ENCODE measurements at places on chromosomes 1 and 21.

DNA sequence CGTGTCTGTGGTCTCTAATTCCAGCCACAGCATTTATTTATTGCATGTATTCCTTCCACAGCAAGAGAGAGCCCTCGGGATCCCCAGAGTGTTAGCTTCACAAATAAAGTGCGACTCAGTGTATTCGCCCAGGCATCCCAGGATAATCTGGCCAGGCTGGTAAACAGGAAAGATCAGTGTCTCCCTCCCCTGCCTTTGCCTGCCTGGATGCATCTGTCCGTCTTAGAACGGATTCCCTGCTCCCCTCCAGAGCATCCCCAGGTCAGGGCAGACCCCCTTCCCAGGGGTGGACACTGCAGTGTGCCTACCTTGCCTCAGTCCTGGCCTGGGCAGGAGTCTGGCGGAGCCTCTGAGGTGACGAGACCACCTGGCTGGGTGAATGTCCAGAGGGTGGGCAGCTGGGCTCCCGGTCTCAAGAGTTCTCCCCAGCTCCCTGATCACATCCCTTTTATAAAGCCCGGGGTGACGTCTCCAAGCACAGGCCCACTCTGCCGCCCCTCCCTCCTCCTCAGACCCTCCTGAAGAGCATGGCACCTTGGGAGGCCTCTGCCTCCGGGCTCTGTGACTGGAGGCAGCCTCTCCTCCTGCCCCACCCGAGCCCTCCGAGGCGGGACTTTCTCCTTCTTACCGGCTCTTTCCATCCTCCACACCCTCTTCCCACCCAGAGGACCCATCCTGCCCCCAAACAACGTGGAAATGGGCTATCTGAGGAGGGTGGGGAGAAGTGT is at the start of gene KISS1:
Gene KISS1 (minus strand): TSS at position 424 of the 728 bp plus-strand sequence. CDS start 3,615 bp downstream, outside the sequence.
- no peak for DNase-seq

- DNase-seq = no peak
These were observed 152.6 kb downstream of the ZC3H11B start for GRCh38 chr1:219460081-219460895.

- no peak for DNase-seq
These were observed 263.1 kb downstream of the CAMTA1 start for GRCh38 chr1:7048395-7048794.

DNA sequence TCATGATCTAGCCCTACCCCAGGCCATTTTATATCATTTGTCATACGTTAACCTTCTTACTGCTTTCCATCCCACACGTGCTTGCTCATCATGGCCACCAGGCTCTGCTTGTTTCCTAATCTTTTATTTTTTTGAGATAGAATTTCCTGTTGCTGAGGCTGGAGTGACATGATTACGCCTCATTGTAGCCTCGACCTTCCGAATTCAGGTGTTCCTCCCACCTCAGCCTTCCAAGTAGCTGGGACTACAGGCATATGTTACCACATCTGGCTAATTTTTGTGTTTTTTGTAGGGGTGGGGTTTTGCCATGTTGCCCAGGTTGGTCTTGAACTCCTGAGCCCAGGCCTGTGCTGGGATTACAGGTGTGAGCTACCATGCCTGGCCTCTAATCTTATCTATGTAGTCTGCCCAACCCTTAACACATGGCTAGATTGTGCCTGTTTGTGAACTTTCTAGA is 3.3 kb downstream of the UAP1 start:
- no peak for DNase-seq

DNA sequence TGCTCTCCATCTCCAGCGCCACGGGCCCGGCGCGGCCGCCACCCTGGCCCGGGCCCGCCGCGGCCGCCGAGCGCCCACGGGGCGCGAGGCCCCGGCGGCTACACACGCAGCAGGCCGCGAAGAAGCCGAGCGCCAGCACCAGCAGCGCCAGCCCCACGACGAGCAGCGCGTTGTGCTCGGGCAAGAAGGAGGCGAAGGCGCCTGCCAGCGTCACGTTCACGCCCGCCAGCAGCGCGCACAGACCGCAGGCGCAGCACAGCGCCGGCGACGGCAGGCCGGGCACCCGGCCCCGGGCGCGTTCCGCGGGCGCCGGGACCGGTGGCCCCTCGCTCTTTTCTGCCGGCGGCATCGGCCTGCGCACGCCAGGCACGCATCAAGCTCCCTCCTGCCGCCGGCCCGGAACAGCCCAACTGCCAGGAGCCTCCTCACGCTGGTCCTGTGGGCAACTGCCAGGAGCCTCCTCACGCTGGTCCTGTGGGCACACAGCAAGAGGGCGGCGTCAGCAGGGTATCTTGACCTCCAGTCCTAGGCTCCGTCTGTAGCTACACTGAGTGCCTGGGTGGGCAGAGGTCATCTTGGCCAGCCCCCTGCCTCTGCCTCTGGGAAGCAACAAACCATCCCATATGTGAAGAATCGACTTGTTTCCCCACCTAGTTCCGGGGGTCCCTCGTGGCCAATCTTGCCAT is 18.1 kb downstream of the KNCN start:
- DNase-seq = peak; percentile 15

DNA sequence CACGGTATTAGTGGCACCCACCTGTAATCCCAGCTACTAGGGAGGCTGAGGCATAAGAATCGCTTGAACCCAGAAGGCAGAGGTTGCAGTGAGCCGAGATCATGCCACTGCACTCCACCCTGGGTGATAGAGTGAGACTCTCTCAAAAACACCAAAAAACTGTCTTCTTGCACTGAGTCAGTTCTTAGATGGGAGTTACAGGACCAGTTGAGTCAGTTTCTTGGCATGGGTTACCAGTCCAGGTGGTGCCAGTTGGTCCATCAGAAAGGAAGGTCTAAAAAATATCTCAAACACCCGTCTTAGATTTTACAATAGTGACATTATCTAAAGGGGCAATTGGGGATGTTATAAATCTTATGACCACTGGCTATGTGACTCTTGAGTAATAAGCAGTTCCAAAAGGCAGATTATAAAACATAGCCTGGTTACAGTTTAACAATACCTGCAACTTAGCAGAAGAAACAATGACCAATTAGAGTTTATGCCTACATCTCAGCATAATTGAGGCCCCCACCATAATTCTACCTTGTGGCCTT is 206.9 kb upstream of the FGGY start:
- no peak for DNase-seq

DNA sequence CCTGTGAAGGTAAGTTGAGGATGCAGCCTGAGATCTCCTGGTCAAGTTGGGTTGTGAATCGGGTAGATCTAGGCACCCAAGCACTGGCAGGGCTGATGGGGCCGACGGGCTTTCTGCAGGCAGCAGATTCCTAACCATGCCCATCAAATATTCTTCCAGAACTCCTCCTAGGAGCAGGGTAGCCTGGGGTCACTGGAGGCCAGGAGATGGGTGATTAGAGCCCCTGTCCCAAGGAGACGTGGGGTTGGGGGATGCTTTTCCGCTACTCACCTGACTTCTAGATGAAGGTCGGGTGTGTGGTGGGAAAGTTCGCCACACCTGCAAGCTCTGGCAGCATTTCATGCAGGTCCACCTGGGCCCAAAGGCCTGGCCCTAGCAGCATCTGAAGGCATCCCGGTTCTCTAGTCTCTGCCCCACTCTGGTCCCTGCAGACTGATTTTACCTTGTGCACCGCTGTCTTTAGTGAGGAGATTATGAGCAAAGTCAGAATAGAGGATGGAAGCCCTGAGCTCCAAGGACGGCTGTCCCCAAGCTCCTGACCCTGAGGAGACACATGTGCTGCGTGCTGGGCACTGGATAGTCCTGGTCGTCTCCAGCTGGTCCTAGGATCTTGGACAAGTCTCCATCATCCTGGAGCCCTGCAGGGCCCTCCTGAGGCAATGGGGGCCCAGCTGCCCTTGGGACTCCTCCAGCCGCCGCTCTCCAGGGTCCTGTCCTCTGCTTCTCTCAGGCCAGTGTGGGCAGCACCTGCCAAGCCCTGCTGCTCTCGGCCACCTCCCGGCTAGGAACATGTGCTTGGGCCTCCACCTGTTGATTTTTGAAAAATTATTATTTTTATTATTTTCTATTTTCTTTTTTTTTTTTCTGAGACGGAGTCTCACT is 21.8 kb upstream of the C2CD2 start:
- no peak for DNase-seq

GRCh38 chr1:29639156-29639736 is 402.9 kb downstream of the PTPRU start:
- DNase-seq = no peak

GRCh38 chr1:76481672-76482071 is 385.6 kb upstream of the ST6GALNAC5 start:
- DNase-seq = no peak

GRCh38 chr1:58005212-58005611 is 541.3 kb downstream of the OMA1 start:
- DNase-seq = no peak

DNA sequence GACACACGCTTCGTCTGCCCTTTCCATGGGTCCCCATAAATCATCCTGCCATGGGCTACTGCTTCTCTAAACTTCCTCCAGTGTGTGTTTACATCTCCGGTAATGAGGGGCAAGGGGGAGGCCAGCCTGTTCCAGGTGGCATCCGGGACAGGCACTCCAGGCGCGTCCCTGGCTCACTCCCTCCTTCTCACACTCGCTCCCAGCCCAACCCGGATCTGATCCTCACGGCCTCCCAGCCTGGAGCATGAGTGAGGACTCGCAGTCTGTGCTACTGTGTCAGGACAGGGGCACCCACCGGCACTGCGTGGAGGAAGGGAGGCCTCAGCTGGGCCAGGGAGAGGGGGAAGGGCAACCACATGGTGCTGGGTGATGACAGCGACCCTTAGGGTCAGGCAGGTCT is 225.4 kb downstream of the TRABD2B start:
- no peak for DNase-seq

- DNase-seq = no peak
These were observed 22.0 kb upstream of the PRELP start for GRCh38 chr1:203453616-203454015.

- no peak for DNase-seq
These were observed 22.8 kb upstream of the ELOA start for GRCh38 chr1:23720256-23720995.

GRCh38 chr1:161838362-161838761 is 72.2 kb downstream of the ATF6 start:
- DNase-seq = no peak

GRCh38 chr1:164515711-164516331 is 43.2 kb upstream of the PBX1 start:
- no peak for DNase-seq

GRCh38 chr1:107914119-107914765 is 50.7 kb downstream of the VAV3 start:
- DNase-seq = no peak

- no peak for DNase-seq
These were observed 1.5 kb upstream of the THRAP3 start for GRCh38 chr1:36222481-36223380.

- DNase-seq = no peak
These were observed 21.8 kb downstream of the CYP4B1 start for GRCh38 chr1:46820560-46821060.

DNA sequence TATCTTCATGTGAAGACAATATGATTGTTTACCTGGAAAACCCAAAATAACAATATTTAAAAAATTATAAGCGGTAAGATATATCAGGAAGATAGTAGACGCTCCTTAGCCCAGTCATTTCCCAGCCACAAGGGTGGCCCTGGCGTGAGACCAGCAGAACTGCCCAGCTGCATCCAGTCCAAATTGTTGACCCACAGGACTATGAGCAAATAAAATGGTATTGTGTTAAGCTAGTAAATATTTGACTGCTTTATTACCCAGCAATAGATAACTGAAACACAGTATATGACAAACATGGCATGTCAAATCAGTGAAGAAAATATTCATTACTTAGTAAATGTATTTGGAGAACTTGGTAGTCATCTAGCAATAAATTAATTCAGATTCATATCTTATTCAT is 294.3 kb upstream of the SPAG17 start:
- DNase-seq = no peak

DNA sequence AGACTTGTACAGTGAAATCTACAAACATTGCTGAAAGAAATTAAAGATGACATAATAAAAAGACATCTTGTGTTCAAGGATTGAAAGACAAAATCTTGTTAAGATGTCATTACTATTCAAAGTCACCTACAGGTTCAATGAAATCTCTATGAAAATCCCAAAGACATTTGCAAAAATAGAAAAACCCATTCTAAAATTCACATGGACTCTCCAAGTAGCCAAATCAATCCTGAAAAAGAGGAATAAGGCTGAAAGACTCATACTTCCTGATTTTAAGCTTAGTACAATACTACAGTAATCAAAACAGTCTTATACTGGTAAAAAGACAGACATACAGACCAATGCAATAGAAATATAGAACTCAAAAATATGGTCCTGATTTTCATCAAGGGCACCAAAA is 78.6 kb downstream of the PCSK9 start:
- DNase-seq = no peak

GRCh38 chr1:232682248-232682647 is 52.3 kb upstream of the SIPA1L2 start:
- DNase-seq = no peak

- DNase-seq = no peak
These were observed 624 bp downstream of the ARHGAP29 start for GRCh38 chr1:94236630-94237290.

DNA sequence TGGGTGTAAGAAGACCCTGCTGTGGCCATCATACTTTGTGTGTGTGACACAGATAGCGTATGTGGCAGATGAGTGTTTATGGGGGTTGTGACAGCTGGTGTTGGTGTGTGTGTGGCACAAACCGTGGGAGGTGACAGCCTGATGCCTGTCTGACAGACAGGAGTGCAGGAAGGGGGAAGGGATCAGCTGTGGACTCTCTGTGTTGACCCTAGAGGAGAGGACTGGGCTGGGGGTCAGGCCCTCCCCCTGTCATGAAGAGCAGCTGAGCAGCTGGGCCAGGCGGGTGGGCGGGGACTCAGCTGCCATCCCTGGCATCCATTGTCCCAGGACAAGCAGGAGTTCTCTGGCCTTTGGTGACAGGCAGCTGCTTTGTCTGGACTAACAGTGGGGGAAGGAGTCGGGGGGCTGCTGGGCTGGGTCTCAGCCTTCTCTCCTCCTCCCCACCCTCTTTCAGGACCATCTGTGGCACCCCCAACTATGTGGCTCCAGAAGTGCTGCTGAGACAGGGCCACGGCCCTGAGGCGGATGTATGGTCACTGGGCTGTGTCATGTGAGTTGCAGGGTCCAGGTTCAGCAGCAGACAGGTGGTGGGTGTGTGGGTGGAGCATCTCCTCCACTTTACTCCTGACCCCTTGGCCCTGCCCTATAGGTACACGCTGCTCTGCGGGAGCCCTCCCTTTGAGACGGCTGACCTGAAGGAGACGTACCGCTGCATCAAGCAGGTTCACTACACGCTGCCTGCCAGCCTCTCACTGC is 2.3 kb downstream of the PLK3 start:
- DNase-seq = no peak

DNA sequence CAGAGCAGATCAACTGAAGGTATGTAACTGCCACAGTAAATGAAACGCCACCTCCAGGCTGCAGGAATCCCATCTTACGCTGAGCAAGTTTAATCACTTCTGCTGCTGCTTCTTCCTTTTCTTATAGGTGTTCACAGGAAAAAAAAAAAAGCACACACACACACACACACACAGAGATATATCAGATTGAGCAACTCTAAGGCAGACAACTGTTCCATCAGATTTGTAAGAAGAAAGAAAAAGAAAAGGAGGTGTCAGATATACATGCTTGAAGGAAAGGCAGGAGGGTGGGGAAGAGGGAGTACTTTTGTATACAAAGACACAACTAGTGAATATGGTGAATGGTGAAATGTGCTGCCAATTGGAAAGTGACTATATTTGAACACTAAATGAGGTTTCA is 28.6 kb downstream of the DSTYK start:
- DNase-seq = no peak

GRCh38 chr1:198669023-198669698 is 30.3 kb downstream of the PTPRC start:
- no peak for DNase-seq

All from activated naive CD8-positive, alpha-beta T cell treated with anti-CD3 and anti-CD28 coated beads, Interleukin-2, amount 50 U/mL, for 16 hours (primary cell).